Choroid plexus epithelial cell (primary cell): ENCODE measurements at places on chromosomes 6 and 20.
A peak's percentile ranks its signal among the peaks of the same experiment; 100 is the strongest.

- DNase-seq: no peak
These were observed 26.7 kb upstream of the MYLIP start for GRCh38 chr6:16102208-16102607.

- DNase-seq: no peak
These were observed 17.3 kb downstream of the FOXA2 start for GRCh38 chr20:22566876-22567658.

GRCh38 chr6:127924440-127924839 is 23.6 kb upstream of the THEMIS start:
- peak; percentile 66 for DNase-seq

GRCh38 chr20:47809161-47809960 is 24.1 kb upstream of the SULF2 start:
- DNase-seq: no peak

DNA sequence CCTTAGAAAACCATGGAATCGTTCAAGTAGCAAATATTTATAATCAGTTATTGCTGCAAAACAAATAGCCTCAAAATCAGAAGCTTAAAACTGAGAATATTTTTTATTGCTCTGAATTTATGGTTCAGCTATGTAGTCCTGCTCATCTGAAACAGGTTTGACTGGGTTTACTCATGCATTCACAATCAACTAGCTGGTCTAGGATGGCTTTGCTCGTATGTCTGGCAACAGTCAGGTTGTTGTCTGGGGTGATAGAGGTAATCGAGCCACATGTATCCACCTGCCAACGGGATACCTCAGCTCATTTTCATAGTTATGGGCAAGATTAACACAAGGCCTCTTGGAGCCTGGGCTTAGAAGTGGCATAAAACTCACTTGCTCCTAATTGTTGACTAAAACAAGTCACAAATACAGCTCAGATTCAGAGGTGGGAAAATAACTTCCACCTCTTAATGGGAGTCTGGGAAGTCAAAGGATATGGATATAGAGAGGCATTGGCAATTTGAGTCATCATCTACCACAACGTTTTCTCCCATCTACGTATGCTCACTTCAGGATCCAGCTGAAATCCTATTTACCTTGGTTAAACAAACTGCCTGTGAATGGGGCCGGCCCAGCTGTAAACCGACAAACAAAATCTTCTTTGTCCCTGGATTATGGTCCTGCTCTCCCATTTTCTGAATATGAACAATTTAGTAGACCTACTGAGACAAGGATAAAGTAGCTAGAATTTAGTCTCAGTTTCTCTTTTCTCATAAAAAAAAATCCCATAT is 54.5 kb upstream of the TENT5A start:
- no peak for DNase-seq

DNA sequence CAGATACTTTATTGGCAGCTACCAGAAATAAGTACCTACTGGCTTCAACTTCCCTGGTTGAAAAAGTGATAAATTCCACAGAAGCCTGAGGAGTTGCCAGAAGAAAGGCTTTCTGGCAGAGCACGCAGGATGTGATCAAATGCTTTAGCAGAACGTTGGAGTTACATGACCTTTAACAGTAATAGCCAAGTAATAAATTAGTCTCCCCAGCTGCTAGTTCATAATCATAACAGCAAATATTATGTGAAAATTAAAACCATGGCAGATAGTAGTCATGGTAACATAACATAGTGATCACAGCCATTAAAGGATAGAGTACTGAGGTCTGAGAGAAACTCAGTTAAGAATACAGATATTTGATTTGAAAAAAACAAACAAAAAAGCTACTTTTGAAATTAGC is 567.7 kb downstream of the ADGRB3 start:
- DNase-seq: no peak

- no peak for DNase-seq
These were observed 77.0 kb downstream of the RNF144B start for GRCh38 chr6:18464176-18464575.

- no peak for DNase-seq
These were observed 216.8 kb upstream of the CITED2 start for GRCh38 chr6:139591075-139591865.

DNA sequence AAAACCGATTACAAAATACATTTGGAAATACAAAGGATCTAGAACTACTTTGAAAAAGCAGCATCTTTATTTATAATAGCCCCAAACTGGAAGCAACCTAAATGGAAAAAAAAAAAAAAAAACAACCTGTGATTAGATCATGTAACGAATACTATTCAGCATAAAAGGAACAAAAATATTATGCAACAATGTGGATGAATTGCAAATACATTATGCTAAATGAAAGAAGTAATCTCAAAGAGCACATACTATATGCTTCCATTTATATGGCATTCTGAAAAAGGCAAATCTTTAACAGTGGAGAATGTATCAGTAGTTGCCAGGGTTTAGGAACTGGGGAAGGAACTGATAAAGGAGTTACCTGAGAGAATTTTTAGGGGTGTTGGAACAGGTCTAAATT is 28.9 kb downstream of the IRAK1BP1 start:
- no peak for DNase-seq

DNA sequence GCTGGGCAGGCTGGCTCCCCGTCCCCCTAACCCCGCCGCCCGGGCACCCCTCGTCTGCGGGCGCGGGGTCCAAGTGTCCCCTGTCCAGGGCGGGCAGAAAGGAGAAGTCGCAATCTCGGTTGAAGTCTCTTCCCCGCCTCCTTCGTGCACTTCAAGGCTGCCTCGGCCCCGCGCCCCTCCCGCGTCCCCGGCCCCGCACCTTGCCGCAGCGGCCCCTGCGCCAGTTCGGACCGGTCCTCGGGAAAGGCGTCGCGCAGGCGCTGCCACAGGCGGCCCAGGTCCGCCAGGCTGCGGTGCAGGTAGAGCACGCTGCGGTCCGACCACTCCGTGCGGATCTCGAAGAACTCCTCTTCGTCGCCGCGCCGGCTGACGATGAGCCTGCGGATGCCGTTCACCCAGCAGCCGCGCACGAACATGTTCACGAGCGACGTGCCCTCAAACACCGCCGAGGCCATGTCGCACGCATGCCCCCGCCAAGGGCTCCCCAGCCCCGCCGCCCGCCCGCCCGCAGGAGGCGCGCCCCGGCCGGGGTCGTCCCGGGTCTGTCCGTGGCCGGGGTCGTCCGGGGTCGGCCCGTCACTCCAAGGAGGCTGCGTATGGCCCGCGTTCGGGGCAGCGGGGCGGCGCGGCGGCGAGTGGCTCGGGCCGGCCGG is at the start of gene PXDC1:
Gene PXDC1 (minus strand): TSS at position 637 of the 653 bp plus-strand sequence. CDS start 182 bp downstream, at position 455.
- peak; percentile 33 for DNase-seq

GRCh38 chr20:56426026-56426425 is 14.0 kb downstream of the CASS4 start:
- no peak for DNase-seq

- DNase-seq: no peak
These were observed 90.1 kb upstream of the FKBP1C start for GRCh38 chr6:63121166-63121565.

DNA sequence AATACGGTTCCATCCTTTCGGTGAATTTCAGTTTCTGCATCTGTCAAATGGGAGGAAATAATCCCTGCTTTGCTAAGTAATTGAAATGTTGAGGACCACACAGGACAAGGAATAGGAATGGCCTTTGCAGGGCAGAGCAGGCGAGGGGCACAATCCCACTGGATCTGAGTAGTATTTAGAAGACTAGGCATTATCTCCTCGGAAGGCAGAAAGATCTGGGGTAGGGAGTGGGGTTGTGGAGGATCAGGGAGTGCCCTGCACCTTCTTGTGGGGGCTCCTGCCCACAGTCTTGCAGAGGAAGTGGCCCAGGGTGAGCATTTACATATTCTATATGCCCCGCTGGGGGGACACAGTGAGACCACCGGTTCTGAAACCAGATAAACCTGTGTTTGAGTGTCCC is 87.1 kb upstream of the SIRPA start:
- no peak for DNase-seq

DNA sequence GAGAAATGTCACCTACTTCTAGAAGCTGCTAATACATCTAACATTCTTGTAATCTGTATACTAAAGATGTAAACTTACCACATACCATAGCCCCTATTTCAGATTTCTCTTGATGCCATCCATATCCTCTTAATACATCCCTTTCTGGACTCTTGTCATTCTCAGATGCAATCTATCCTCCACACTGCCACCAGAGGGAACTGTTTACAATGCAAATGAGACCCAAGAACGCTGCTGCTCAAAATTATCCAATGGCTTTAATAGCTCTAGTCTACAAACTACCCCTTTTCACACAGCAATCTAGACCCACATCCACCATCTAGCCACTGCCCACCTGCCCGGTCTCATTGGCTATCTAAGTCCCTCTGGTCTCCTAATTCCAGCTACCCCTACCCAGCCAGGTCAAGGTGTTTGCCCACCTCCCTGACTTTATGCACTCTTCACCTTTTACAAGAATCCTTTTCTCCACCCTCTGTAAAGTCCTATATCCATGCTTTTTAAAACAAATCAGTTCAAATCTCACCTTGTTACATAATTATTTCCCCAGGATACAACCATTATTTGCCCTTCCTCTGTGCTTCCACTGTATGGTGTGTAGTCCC is 14.8 kb downstream of the FAXC start:
- DNase-seq: peak; percentile 84

- peak; percentile 34 for DNase-seq
These were observed 101.5 kb downstream of the RNF144B start for GRCh38 chr6:18488526-18489270.

- peak; percentile 92 for DNase-seq
These were observed 42.8 kb upstream of the DSE start for GRCh38 chr6:116327803-116328527.

DNA sequence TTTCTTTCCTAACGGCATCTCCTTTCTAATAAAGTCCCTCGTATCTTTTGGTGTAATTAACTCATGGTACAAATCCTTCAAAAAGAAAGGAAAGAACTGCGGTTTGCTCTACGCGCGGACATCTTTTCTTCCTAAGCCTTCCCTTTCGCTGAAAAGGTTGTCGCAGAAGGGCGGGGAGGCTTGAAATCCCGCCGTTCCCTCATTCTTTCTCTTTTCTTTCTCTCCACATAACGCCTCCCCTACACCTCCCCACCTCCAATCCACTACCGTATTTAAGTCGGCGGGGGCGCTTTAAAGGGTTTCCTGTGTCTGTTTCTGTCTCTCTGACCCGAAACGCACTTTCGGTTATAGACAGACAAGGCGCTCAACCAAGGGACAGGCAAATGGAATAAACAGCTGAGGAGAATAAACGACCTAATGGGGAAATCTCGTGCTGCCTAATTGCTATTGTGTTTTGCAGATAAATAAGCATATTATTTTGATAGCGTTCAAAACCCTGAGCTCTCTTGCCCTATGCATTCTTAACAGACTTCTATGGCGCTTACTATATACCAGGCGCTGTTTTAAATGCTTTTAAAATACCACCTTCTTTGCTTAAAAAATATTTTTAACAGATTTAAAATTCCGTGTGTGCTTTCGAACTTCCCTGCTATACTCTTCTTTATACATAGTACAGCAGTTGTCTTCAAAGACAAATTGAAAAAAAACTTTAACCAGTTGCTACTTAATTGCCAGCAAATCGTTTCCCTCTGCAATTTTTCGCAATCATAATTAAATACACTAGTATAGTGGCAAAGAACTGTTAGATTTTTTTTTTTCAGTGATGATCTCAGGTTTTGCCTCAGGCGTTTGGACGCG is 2.5 kb upstream of the HEY2 start:
- DNase-seq: peak; percentile 84

GRCh38 chr6:20653085-20653479 is 118.8 kb downstream of the CDKAL1 start:
- peak; percentile 17 for DNase-seq

DNA sequence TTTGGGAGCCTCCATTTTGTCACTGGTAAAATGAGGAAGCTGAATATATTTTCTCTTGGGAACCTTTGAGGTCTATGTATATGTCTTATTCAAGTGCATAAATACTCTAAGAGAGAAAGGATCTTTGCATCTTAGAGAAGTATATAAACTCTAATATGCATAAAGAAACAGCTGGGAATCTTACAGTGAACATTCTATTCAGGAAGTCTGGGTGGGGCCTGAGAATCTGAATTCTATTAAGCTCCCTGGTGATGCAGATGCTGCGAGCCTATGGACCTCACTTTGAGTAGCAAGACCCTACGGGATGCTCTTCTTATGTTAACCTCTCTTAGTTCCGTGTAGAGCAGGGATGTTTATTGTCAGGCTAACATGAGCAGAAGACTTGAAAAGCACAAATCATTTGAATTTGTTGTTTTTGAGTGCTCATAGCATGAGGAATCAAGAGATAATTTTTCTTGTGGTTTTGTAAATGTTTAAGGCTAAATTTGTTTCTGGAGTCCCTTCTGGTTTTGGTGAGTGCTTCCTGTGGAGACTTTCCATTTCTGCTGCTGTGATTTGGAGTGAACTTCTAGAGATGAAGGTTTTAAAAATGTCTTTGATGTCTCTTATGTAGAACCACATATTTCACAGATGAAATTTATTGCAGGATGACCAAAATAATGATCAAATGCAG is 281.2 kb upstream of the JAG1 start:
- DNase-seq: no peak

GRCh38 chr6:55901765-55902270 is 26.4 kb upstream of the BMP5 start:
- DNase-seq: no peak

- DNase-seq: no peak
These were observed 1.3 kb upstream of the PPP1R3G start for GRCh38 chr6:5083813-5084359.

DNA sequence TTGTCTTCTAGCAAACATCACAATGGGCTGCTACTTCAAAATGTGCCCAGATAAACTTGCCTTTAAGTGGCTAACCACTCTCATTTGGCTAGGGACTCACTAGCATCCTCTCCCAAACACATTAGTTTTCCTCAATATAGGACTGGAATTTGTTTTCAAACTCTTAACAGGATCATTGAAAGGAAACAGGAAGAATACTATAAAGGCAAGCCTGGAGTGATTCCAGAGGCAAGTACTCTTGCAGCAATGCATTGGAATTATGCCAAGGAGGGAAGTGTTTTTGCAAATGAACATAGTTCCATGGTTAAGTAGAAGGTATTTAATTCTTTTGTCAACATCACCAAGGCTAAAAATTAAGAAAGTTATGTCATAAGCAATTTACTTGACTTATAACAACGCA is 12.2 kb downstream of the EPHA7 start:
- peak; percentile 84 for DNase-seq

DNA sequence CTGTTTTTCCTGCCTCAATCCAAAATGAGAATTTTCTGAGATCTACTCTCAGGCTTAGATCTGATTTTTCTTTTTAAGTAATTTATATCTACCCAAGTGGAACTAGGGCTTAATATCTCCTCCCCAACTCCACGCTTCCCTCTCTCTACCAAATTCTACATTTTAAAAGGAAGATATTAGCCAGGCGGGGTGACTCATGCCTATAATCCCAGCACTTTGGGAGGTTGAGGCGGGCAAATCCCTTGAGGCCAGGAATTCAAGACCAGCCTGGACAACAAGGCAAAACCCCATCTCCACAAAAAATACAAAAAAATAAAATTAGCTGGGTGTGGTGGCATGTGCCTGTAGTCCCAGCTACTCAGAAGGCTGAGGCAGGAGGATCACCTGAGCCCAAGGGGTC is 61.0 kb downstream of the MTFR2 start:
- DNase-seq: no peak

DNA sequence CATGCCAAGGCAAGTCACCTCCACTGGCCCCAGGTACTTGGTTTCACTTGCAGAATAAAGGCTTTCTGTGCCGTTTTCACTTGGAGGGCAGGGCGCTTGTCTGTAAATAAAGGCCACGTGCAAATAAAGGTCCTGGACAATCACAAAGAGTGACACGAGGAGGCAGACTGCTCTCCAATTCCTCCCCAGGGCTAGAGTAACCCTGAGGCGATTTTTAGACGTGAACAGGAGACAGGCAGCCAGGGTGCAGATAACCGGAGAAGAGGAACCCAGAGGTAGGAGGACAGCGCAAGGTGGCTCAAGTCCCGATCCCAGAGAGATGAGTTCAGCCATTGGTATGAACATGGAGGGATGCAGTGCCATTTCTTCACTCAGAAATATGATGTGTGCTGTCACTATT is 327.4 kb downstream of the KIF16B start:
- no peak for DNase-seq
